NCI-H2171 treated with DMSO at 0.1 percent for 48 hours (cell line): ENCODE measurements at places on chromosomes 2 and 18.

DNA sequence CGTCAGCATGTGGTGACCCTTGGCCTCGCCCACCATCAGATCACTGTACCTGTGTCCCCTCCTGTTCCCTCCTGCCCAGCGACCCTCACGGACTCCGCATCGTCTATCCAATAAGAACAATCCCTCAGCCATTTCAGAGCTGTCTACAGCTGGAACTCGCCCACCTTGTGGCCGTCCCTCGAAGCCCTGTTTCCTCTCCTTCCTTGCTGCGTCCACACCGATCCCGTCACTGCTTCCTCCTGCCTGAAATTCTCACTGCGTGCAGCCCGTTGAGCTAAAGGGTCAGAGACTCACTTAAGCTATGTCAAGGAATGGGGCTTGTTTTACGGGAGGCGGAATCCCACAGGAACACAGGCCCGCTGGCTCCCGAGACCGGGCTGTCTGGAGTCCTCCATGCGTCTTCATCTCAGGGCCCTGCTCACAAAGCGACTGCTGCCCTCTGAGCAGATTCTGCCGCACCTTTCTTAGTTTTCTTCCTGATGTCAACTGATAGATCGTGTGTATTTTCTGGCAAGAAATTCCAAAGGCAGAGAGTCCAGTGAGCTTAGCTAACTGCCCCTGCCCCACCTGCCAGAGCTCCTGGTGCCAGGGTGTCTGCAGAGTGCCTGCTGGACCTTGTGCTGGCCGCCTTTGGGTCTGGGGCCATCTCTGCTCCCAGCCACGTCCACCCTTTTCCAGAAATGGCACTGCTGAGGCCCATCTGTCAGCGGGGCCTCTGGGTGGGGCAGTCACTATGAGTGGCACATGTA is 35.3 kb downstream of the KLHL29 start:
- no peak for DNase-seq

DNA sequence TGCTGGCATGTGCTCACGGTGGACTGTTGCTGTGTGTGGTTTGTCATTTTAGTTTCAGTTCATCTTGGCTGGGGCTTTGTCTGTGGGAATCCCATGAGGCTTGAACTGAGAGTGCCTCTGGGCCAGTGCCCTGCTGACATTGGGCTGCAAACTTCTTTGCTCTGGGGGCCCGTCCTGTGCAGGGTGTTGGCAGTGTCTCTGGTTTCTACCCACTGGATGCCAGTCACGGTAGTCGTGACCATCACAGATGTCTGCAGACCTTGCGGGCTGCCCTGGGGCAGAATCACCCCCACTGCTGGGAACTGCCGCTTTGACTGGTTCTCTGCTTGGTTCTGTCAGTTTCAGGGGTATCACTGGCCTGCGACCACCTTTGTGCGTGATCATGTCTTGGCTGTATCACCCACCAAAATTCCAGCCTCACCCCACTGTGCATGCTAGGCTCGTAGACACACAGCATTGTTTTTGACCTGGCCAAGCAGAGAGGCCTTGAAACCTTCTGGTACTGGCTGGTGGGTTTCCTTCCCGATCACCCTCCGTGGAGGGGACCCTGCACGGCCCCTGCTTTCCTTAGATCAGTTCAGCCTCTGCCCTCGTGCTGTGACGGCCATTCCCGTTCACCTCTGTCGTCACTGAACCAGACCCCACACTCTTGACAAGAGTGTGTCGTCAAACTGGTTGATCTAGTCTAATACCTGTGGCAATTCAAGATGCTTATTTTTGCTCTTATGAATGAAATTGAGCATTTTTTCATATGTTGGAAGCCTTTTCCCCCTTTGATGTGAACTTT is 57.6 kb downstream of the KCNG2 start:
- DNase-seq: no peak

DNA sequence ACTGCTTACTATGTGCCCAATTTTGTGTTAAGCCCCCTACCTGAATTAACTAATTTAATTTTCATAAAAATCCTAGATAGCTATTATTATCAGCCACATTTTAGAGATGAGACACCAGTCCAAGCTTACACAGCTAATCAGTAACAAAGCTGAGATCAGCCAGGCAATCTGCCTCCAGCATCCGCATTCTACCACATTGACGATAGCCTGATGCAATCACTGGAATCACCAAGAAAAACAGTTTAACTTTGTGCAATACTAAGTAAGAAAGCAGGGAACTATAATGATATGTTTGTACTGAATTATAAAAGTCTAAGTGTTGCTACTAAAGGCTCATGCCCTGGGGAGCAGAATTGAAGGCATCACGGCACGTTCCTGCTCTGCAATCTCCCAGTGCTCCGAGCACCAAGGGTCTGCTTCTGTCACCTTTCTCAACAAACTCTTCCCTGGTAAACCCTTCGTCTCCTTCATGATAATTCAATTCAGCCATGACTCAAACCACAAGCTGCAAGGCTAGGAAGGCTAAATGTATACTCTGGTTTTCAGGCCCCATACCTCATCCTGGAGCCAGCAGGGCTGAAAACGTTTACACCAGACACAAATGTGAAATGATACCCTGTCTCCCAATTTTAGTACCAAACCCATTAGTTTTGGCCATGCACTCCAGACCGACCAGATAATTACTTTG is 19.4 kb downstream of the KANSL3 start:
- no peak for DNase-seq

GRCh38 chr18:34657860-34658500 is 52.1 kb upstream of the DTNA start:
- no peak for DNase-seq

DNA sequence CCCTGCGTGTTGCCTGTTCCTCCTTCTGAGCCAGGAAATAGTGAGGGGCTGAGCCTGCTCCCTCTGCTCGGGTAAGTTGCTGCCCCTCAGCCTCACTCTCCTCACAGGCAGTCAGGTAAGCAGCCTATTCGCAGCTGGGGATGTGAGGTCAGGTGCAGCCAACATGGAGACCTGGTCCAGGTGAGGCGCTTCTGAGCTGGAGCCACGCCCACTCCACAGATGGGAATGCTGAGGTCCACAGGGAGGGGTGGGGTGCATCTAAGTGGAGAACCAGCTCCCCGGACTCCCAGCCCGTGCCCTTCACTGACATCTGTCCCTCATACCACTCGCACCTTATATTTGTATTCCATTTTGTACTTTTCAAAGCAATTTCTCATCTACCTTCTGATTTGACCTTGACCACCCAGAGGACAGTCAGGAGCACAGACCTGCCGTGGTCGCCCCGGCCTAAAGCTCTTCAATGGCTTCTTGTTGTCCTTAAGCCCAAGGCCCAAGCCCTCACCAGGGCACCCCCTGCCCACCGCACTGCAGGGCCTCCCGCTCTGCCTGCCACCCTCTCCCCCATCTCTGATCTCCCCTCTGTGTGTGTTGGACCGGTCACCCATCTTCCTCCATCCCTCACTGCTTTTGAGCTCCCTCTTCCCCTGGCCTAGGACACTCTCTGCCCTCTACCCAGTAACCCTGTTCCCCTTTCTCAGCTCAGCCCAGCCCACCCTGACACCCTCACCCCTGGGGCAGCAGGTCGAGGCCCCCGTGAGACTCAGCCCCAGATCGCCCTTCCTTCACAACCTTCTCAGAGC is 49.2 kb upstream of the TAF1B start:
- DNase-seq: no peak

DNA sequence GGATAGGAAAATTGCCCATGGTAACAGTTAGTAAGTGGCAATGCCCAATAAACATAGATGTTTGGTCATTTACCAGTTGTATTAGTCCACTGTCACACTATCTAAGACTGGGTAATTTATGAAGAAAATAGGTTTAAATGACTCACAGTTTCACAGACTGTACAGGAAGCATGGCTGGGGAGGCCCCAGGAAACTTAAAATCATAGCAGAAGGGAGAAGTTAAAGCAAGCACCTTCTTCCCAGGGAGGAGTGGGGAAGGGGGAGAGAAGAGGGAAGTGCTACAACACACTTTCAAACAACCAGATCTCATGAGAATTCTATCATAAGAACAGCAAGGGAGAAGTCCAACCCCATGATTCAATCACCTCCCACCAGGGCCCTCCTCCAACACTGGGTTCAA is 23.4 kb downstream of the NR4A2 start:
- DNase-seq: no peak

DNA sequence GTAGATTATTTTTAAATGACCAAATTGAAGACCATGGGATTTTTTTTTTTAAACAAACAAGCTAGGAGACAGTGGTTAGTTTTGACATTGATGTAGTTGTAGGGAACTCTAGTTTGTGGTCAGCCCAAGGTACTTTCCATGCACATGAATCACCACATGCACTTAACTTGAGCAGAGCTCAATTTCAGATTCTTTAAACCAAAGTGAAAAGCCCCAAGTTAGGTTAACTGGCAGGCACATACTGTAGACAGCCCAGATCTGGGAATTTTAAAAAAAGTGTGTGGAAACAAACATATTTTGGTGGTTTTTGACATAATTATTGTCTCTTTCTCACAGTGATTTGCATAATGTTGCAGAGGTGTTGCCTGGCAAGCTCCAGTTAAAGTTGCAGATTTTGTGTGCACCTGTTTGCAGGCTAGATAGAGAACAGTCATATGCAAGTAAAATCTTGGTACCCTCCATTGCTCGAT is 88.4 kb downstream of the BCL2L11 start:
- DNase-seq: no peak

GRCh38 chr2:127362971-127363370 is 24.8 kb downstream of the MAP3K2 start:
- no peak for DNase-seq
